Brain (organoid and tissue), 16 donors: ENCODE measurements at places on chromosomes 2 and 18.

GRCh38 chr2:182186132-182186735, 200.6 kb downstream of the PPP1R1C start:
- DNase-seq = peak; percentile 87

DNA sequence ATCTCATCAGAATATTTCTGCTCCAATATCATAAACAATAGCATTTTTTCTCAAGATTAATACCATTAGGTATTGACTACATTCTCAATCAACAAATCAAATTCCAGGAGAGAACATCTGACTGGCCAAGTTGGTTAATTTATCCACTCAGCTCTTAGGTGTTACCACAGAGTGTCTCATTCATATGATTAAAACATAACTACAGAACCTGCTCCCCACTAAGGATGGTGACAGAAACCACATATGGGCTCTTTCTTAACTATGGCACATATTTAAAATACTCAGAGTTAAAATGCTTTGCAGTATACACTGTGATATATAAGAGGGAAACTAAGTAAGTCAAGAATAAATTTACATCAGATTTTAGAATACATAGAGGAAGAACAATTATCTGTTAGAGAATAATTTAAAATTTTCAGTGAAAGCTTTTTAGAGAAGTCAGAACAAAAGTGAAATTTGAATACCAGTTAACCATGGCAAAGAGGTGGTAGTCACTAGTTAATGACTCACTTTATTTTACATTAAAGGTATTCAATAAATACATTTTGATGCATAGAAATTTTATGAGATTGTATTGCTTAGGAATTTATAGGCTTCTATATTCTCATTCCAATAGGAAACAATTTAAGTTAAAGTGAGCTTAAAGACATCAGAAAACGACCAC, 1120.8 kb upstream of the TMEFF2 start:
- DNase-seq = no peak

- DNase-seq = no peak
Observed at GRCh38 chr18:6444466-6445228, 29.9 kb upstream of the L3MBTL4 start.

- DNase-seq = no peak
Observed at GRCh38 chr18:78510091-78510490, 469.5 kb upstream of the SALL3 start.

- no peak for DNase-seq
Observed at GRCh38 chr2:19739256-19739655, 162.5 kb downstream of the TTC32 start.

DNA sequence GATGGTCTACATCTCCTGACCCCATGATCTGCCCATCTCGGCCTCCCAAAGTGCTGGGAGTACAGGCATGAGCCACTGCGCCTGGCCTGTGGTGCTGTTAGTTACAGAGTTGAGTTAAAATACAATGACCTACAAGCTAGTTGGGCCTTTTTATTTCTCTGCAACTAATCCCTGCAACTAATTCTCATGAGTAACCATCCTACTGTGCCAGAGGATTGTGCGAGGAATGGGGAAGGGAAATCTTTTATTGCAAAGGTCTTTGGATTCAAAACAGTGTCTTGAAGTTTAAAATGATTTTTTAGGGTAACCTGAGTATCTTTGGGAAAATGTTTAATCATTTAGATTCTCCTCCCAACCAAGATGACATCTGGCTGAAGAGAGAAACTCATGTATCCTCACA, 88.8 kb upstream of the RMDN2 start:
- no peak for DNase-seq

- DNase-seq = peak; percentile 65
Observed at GRCh38 chr2:118882693-118883336, 35.4 kb upstream of the EN1 start.

DNA sequence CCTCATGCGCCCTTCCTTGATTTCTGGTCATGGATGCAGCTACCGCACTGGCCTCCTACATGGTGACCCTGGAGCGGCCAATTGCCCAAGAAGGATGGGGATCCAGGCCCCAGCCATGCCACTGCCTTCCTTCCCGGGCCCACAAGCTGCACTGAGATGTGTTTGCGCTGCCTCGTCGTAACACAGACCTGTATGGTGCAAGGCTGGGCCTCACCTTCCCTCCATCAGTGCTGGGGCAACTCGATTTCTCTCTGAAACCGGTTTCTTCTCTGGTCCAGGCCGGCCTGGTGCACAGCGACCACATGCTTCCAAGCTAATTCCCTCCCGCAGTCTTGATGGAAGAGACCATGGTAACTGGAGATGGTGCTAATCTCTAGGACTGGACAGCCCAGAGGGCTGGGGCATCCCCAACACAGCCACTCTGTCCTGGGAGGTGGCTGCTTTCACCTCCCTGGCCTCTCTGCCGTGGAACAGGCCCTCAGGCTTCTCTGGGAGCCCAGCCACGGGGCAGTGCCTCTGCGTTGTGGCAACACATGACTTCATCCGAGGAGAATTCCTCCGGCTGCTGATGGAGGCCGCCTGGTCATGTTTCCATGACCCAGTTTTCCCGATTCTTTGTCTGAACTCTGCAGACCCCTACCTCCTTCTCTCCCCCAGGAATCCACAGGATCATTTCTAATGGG, 184.2 kb downstream of the GLI2 start:
- no peak for DNase-seq

- DNase-seq = no peak
Observed at GRCh38 chr18:61579581-61579980, 246.4 kb downstream of the CDH20 start.

DNA sequence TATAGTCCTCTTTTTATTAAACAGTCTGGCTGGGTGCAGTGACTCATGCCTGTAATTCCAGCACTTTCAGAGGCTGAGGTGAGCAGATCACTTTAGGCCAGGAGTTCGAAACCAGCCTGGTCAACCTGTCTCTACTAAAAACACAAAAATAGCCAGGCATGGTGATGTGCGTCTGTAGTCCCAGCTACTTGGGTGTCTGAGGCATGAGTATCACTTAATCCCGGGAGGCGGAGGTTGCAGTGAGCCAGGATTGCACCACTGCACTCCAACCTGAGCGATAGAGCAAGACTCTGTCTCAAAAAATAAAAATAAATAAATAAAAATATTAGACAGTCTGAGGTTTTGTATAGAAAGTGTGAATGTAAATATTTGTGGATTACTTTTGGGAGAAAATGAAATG, 17.8 kb downstream of the XRCC5 start:
- DNase-seq = no peak

DNA sequence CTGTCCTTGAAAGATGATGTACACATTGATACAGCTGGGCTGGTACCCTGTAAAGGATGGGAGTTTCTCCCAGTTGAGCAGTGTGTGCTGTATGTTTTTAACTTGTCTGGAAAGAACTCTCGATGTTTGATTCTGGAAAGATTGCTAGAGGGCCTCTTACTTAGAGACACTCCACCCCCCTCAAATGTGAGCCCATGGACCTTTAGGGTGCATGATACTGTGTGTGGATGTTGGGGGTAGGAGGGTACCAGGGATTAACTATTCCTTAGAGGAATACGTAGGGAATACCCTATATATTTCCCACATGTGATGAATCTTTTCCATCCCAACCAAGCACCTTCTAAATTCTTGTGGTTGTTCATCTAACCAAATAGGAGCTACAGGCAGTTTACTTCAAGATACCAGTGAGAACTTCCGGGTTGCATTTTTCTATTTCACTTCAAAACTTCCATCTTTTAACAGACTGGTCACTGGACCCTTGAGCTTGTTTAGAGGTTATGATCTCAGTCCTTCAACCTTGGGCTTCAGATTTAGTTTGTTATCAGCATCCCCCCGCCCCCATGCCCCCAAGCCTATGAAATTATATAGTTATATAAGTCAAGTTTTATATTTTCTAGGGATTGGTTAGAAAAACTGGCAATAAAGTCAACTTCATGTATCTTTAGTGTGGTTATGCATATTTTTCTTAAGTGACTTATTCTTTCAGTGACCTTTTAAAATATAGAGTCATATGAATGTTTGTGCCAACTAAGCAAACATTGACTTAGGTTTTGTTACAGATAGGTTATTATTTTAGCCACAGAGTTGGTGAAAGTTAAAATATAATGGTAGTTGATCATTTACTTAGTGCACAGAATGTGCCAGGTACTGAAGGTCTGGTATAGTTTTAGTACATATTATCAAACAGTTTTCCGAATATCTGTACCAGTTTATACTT, 18.2 kb downstream of the AFTPH start:
- DNase-seq = no peak

DNA sequence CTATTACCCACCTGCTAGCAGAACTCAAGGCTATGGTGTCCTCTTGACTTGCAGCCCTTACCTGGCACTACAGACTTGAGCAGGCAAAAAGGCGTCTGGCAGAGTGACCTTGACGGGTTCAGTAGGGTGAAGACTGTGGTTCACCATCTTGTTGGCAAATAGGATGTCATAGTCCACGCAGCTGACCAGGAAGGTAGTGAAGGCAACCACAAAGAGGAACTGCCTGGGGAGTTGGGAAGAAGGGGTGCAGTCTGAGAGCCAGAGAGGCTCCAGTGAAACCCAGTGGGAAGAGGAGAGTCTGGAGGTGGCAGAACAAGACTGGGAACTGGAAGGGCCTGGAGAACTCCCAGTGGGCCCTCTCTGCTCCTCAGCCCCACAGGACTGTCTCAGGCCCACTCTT, 4.1 kb downstream of the ATG9A start:
- DNase-seq = no peak

GRCh38 chr2:130263606-130264005, 65.4 kb upstream of the TUBA3E start:
- no peak for DNase-seq

GRCh38 chr18:59379772-59380522, 20.9 kb upstream of the LMAN1 start:
- DNase-seq = no peak

DNA sequence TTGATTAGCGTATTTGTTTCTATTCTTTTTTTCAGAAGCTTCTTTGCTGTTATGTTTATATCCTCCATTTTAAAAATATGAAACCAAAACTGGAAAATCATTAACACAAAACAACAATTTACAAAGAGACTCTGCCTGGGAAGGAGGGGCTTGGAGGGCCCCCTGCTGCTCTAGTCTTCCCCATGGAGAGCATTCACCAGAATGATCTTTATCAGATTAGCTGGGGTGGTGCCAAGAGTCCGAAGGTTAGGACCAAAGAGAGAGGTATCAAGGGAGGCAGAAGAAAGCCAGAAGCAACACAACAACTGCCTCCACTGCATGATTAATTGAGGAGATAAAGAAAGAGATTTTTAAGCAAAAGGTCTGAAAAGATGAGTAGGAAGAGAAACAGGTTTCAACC, 218.6 kb downstream of the IRS1 start:
- DNase-seq = no peak

DNA sequence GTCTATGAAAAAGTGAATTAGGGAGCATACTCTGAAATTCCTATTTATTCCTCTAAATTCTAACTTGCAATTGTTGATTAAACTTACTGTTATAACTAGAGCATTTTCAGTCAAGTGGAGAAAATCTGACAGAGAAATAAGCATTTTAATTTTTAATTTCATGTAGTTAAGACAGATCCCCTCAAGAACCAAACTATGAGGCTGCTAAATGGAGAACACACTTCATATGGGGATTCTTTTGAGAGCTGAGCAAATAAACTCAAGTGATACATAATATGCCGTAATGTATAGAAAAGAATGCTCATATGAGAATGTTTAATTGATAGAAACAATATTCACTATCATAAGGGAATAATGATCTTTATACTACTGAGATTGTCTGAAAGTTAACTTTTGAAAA, 340.8 kb downstream of the ERBB4 start:
- no peak for DNase-seq

DNA sequence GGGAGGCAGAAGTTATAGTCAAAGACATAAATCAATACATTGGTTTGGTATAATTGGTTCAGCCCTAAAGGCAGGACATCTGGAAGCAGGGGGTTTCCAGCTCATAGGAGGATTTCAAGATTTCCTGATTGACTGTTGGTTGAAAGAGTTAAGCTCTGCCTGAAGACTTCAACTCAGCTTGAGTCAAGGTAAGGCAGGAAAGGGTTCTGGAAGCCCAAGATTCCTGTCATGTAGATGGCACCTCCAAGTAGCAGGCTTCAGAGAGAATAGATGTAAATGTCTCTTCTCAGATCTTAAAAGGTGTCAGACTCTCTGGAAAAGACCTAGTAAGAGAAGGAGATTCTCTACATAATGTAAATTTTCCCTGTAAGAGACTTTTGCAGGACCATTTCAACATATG, 335.3 kb downstream of the RIT2 start:
- no peak for DNase-seq

- DNase-seq = no peak
Observed at GRCh38 chr2:209734805-209735204, 36.8 kb upstream of the UNC80 start.

GRCh38 chr2:62099523-62100175, 96.3 kb upstream of the B3GNT2 start:
- no peak for DNase-seq

DNA sequence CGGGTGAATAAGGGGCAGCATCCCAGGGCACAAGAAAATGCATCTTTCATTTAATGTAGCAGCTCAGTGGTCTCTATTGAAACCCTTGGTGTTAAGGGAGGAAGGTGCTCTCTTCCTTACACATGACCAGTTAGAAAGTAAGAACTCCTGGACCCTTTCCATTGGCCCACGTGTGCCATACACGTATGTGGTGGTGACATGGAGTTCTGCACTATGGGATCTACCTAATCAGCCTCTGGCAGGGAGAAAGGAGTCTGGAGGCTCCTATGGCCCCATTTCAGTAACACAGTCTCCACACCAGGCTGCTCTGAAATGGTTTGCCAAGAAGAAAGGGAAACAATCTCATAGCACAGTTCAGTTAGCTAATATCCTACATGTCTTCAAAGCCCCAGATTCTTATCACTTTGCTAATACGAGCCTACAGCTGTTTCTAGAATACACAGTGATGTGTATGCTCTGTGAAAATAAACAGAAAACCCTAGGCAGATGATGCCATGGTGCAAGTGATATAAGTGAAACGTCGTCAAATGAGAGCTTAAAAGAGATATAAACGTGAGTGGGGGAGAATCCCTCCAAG, 7.0 kb downstream of the EFEMP1 start:
- DNase-seq = no peak

DNA sequence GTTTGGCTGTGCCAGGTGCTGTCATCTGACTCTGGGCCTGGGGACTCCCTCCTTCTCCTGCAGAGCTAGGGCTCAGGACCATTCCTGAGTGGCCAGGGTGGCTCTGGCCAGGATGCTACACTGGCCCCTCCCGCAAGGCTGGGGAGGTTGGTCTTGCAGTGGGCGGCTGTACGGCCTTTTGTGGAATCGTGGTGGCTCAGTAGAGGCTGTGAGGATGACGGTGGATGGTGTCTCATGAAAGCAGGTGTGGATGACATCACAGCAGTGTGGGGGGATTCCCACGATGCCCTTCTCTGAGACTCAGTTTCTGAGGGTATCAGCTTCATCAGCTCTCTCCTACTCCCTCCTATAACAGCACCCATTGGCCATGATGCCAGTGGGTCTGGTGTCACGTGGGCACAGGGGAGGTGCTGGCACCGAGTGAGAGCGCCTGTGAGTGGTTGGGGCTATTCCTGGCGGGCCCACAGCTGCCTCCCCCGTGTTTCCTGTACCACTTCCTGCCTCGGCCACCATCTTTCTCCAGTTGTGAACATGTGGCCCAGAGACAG, 144.2 kb upstream of the HDAC4 start:
- no peak for DNase-seq

- no peak for DNase-seq
Observed at GRCh38 chr2:46977280-46977665, 61.7 kb upstream of the MCFD2 start.

- DNase-seq = peak; percentile 76
Observed at GRCh38 chr2:170813611-170814532, 2.8 kb upstream of the GAD1 start.
